ENCODE measurements at places on chromosomes 2 and 18. TPM values are rescaled to one million over a fixed set of nuclear protein-coding genes. Genes with fewer than 3 reads are reported as not detected.

The CFC1 gene
- not detected for total RNA-seq

The ESPNL gene
- total RNA-seq = 0.41 TPM

The SETBP1 gene
- total RNA-seq = 2.7 TPM

The LRATD1 gene
- 0.08 TPM for total RNA-seq

The CRYGA gene
- total RNA-seq = not detected

The POTEC gene
- 0.88 TPM for total RNA-seq

The CHRNA1 gene
- total RNA-seq = not detected

The ITPRIPL1 gene
- total RNA-seq = 11.2 TPM

The TTN gene
- total RNA-seq = 0.38 TPM

The DDX1 gene
- total RNA-seq = 77.7 TPM

The GPR35 gene
- 0.16 TPM for total RNA-seq

The LRRTM1 gene
- total RNA-seq = not detected

The SP140 gene
- 0.32 TPM for total RNA-seq

The ZNF804A gene
- total RNA-seq = 3.4 TPM

The SH3RF3 gene
- 8.6 TPM for total RNA-seq

The FBXO48 gene
- total RNA-seq = 0.23 TPM

The STAMBP gene
- 39.0 TPM for total RNA-seq

The RNF125 gene
- 11.3 TPM for total RNA-seq
